ENCODE measurements at places on chromosomes 3 and 15. TPM values are rescaled to one million over a fixed set of nuclear protein-coding genes. Genes with fewer than 3 reads are reported as not detected.

Gene NR2E3
- total RNA-seq, result not detected

Gene AADAC
- not detected for total RNA-seq

Gene FBXW12
- total RNA-seq, result 0.55 TPM

GRCh38 chr3:67468511-67468910 is 185.9 kb downstream of the SUCLG2 start:
- H3K36me3 ChIP-seq, result no peaks in the 10 kb centered on the region
- no peaks in the 10 kb centered on the region for H3K4me1 ChIP-seq
- H3K27me3 ChIP-seq, result no peaks in the 10 kb centered on the region
- no peak overlapping the region for H3K27ac ChIP-seq

- DNase-seq, result no peak
- H3K27me3 ChIP-seq, result no peaks in the 10 kb centered on the region
- H3K4me1 ChIP-seq, result peaks cover 7% of the 10 kb centered on the region
- H3K27ac ChIP-seq, result no peak overlapping the region
Measured at GRCh38 chr15:88636050-88636449, 2.8 kb upstream of the ISG20 start.

GRCh38 chr3:69232482-69232881 is 110.1 kb upstream of the LMOD3 start:
- H3K4me1 ChIP-seq, result no peaks in the 10 kb centered on the region
- no peak overlapping the region for H3K27ac ChIP-seq
- no peaks in the 10 kb centered on the region for H3K36me3 ChIP-seq
- H3K27me3 ChIP-seq, result no peaks in the 10 kb centered on the region

GRCh38 chr3:26029321-26029720 is 239.4 kb downstream of the OXSM start:
- H3K36me3 ChIP-seq, result no peaks in the 10 kb centered on the region
- no peak overlapping the region for H3K4me3 ChIP-seq
- no peaks in the 10 kb centered on the region for H3K27me3 ChIP-seq
- H3K4me1 ChIP-seq, result no peaks in the 10 kb centered on the region

DNA sequence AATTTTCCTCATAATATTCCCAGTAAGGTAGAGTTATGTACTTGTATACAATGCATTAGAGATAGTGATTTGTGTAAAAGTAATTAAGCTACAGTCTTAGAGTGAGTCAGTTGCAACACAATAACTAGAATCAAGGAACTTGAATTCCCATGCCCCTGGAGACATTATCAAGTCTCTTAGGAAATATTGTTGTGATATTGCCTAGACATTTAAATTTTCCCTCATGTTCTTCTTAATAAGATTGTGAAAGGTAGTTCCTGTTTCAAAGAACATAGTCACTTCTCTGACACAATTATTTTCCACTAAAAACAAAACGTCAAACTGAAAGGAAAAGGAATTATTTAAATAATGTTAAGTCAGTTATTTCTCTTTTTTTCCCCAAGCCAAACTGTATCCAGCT is 13.0 kb upstream of the ATP1B3 start:
- no peak for DNase-seq
- no peak overlapping the region for H3K27ac ChIP-seq
- H3K4me1 ChIP-seq, result peaks cover 16% of the 10 kb centered on the region
- H3K4me3 ChIP-seq, result no peak overlapping the region
- no peaks in the 10 kb centered on the region for H3K36me3 ChIP-seq
- no peaks in the 10 kb centered on the region for H3K27me3 ChIP-seq

DNA sequence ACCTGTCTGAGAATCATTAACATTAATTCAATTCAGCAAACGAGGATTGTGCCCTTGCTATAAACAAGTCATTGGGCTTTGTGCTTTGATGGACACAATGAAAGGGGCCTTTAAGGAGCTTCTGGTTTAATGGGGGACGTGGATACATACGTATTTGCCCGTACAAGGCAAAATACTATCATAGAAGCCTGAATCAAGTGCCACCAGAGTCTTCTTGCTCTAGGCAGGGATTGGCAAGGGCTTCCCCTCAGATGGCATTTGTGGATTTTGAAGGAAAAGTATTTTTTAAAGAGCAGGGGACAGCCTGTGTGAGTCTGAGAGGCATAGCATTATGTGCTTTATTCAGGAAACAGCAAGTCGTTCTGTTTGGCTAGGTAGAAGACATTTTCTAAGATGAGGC is 83.7 kb upstream of the NEDD4 start:
- DNase-seq, result no peak
- H3K27ac ChIP-seq, result no peak overlapping the region
- H3K27me3 ChIP-seq, result no peaks in the 10 kb centered on the region
- no peaks in the 10 kb centered on the region for H3K36me3 ChIP-seq

DNA sequence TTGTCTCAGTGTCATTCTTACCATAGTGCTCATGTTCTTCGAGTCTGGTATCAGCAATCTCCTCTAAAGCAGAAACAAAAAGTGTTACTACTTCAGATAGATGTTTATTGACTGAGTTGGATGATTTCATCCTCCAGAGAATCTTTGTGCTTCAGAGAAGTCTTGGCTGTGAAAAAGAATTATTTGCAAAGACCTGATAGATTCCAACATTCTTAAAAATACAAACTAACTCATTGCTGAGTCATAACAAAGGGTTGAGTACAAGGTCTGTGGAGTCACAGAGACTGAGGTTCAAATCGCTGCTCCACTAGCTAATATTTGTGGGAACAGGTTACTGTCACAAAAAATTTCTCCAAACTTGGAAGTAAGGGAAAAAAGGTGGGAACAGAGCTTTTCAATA is 9.0 kb upstream of the STRIT1 start:
- H3K4me1 ChIP-seq, result no peaks in the 10 kb centered on the region
- DNase-seq, result no peak
- H3K4me3 ChIP-seq, result no peak overlapping the region

DNA sequence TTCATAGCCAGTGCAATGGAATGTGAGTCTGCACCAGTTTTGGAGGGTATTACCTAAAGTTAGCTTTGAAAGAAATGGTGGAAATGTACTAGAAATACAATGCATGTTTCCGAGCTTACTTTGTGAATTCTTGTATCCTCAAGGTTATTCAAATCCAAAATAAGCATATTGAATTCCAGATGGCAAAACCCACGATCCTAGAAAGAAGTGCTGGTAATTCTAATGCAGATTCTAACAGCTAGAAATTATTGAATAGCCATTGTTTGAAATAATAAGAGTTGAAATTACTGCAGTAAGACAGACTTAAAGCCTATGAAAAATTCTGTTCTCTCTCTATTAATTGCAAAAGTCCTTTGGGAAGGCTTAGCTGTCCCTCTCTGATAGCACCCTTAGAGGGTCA is 258.4 kb downstream of the CHL1 start:
- H3K36me3 ChIP-seq, result no peaks in the 10 kb centered on the region
- no peak overlapping the region for H3K4me3 ChIP-seq
- no peaks in the 10 kb centered on the region for H3K27me3 ChIP-seq
- H3K27ac ChIP-seq, result no peak overlapping the region

DNA sequence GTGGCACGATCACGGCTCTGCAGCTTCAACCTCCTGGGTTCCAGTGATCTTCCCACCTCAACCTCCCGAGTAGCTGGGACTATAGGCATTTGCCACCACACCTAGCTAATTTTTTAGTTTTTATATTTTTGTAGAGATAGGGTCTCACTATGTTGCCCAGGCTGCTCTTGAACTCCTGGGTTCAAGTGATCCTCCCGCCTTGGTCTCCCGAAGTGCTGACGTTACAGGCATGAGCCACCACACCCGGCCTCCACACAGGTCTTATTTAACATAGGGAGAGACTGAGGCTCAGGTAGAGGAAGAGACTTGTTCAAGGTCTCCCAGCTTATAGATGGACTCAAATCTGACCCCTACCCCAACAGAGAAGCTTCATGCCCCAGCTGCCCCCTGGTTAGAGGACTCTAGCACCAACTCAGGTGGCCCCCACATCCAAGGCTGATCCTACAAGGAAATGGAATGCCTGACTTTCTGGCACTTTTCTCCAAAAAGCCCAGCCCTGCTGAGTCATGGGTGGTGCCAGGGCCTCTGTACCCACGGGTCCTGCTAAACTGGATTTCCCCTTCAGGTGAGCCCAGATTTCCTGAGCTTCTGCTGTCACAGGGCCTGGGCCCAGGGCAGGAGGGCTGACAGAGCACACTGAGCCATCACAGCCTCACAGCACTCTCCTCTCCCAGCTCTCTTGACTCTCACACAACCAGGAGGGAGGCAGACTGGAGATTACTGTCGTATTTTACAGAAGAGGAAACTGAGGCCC is 5.6 kb downstream of the TMEM40 start:
- no peaks in the 10 kb centered on the region for H3K27me3 ChIP-seq
- H3K4me1 ChIP-seq, result peaks cover 5% of the 10 kb centered on the region
- no peaks in the 10 kb centered on the region for H3K36me3 ChIP-seq
- no peak overlapping the region for H3K4me3 ChIP-seq

GRCh38 chr15:63502843-63503738 is 1.3 kb upstream of the USP3 start:
- no peaks in the 10 kb centered on the region for H3K27me3 ChIP-seq
- H3K4me3 ChIP-seq, result peak overlapping the region; percentile 85
- H3K36me3 ChIP-seq, result no peaks in the 10 kb centered on the region
- DNase-seq, result no peak

DNA sequence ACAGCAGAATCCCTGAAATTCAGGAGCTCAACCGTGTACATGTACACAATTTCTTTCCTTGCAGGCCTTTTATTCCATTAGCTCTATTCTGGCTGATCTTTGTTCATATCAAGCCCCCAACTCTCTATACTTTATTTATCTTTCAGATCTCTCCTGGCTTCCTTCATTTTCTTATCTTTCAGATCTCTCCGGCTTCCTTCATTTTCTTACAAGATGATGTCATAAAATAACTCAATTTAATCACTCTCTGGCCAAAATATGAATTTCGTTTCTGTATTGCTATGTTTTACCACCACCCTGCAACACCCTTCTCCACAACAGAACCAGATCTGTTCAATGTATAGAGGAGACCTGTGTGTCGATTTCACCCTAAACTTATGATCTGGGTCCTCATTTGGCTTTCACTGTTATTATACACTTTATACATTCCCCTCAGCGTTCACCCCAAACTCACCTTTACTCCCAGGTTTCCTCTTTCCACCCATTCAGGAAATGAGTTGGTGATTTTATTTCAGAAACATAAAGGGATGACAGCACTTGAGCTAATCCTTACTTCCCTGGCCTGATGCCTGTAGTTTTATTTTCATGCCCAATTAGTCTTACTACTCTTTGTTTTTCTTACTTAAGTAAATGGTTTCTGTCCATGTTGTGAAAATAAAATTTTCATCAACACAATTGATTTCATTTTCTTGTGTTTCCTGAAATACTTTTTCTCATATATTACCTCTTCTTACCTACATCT is 195.5 kb downstream of the BCHE start:
- no peaks in the 10 kb centered on the region for H3K36me3 ChIP-seq
- no peak overlapping the region for H3K4me3 ChIP-seq
- peaks cover 27% of the 10 kb centered on the region for H3K4me1 ChIP-seq
- DNase-seq, result peak; percentile 56
- H3K27ac ChIP-seq, result no peak overlapping the region
- no peaks in the 10 kb centered on the region for H3K27me3 ChIP-seq

- no peaks in the 10 kb centered on the region for H3K27me3 ChIP-seq
- no peak for DNase-seq
- no peaks in the 10 kb centered on the region for H3K36me3 ChIP-seq
- no peak overlapping the region for H3K27ac ChIP-seq
- H3K4me1 ChIP-seq, result no peaks in the 10 kb centered on the region
Measured at GRCh38 chr3:171489348-171489747, 29.1 kb upstream of the TNIK start.

DNA sequence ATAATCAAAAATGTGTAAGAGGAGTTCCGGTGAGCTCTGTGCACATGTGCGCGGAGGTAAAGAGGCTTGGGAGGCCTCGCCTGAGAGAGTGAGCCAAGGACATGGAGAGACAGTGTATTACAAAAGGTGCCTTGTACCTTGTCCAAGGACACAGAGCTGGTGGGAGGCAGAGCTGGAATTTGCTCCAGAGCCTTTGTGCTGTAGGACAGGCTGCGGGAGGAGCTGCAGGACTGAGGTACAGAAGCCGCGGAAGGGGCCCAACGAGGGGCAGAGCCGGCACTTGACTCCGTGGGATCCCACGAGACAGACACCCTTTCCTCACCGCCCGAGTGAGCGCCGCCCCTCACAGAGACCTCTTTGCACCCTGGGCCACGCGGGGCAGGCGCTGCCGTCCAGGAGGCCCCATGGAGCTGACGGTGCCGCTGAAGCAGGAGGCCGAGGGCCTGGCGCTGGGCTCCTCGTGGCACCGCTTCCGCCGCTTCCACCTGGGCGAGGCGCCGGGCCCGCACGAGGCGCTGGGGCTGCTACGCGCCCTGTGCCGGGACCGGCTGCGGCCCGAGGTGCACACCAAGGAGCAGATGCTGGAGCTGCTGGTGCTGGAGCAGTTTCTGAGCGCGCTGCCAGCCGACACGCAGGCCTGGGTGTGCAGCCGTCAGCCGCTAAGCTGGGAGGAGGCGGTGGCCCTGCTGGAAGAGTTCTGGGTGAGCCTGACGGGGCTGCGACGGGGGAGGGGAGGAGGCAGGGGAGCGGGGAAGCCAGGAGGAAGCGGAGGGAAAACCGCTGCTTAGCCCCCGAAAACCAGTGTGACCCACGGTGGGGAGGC is 68.7 kb downstream of the SLTM start:
- H3K27ac ChIP-seq, result no peak overlapping the region
- no peak overlapping the region for H3K4me3 ChIP-seq
- H3K4me1 ChIP-seq, result no peaks in the 10 kb centered on the region
- no peak for DNase-seq
- no peaks in the 10 kb centered on the region for H3K36me3 ChIP-seq
- H3K27me3 ChIP-seq, result no peaks in the 10 kb centered on the region

DNA sequence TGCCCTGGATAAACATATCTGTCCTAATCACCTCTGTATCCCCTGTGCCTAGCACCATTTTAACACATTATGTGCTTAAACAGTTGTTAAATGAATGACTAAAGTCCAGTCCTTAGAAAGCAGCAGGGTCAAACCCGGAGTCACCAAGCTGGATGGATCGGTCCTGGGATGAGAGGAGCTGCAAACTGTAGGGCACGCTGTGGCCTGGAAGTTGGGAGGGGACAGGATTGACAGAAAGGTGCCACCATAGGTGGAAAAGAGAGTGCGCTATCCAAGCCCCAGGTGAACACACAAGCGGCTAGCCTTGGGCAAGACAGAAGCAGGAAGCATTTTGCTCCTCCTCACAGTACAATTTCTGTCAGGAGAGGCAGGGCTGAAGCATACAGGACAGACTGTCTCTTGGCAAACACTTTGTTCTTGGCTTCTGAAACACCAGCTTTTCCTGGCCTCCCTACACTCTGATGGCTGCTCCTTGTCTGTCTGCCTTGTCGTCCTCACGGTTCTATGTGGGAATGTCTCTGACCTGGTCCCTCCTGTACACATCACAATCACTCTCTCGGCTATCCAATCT is 48.4 kb upstream of the KY start:
- no peaks in the 10 kb centered on the region for H3K4me1 ChIP-seq
- H3K27ac ChIP-seq, result no peak overlapping the region
- no peak overlapping the region for H3K4me3 ChIP-seq

GRCh38 chr3:172739462-172739861 is 11.1 kb upstream of the ECT2 start:
- no peak overlapping the region for H3K27ac ChIP-seq
- H3K4me3 ChIP-seq, result no peak overlapping the region
- no peaks in the 10 kb centered on the region for H3K36me3 ChIP-seq

- no peaks in the 10 kb centered on the region for H3K36me3 ChIP-seq
- DNase-seq, result no peak
- no peak overlapping the region for H3K4me3 ChIP-seq
- no peak overlapping the region for H3K27ac ChIP-seq
- no peaks in the 10 kb centered on the region for H3K4me1 ChIP-seq
- no peaks in the 10 kb centered on the region for H3K27me3 ChIP-seq
Measured at GRCh38 chr3:151926956-151927355, 53.5 kb downstream of the SUCNR1 start.
